ENCODE measurements at places on chromosomes 16 and 17.

DNA sequence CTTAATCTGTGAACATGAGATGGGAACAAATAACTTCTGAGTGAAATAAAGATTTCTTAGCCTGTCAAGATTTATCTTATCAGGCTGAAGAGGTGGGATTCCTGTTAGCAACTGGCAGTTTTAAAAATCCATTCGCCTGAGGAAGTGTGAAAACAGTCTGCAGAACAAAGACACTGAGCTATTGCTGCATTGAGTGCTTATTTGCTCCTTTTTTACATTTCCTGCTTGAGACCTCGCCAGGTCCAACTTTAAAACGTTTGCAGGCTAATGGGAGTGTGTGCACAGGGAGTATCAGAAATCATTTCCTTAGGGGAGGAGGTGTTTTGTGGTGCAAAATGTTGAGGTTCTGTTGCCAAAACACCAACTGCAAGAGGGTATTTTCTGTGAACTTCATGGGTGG lies 957.8 kb upstream of the RBFOX1 start:
- no peak for DNase-seq

DNA sequence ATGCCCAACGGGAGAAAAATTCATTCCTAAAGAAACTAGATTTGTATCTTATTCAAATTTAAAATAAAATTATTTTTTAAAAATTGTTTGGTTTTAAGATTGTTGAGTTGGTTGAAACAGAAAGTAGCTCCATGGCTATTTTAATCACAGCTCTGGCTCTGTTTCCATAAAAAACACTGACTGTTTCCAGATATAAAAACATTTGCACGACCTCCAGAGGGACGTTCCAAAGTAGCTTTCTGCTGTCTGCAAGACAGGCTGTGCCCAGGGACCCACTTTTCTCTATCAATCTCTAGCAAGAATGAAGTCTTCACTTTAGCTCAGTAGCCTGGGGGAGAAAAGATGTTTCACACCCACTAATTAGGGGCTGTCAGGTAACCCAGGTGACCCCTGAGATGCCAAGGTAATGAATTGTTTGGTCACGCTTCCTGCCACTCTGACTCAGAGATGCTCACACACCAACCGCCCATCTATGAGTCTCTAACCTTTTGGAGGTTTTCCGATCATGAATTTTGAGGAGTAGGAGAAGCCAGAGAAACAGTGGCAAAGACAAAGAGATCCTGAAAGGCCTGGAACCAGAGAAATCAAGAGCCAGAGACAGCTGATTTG lies 220.1 kb upstream of the SOX9 start:
- no peak for DNase-seq

DNA sequence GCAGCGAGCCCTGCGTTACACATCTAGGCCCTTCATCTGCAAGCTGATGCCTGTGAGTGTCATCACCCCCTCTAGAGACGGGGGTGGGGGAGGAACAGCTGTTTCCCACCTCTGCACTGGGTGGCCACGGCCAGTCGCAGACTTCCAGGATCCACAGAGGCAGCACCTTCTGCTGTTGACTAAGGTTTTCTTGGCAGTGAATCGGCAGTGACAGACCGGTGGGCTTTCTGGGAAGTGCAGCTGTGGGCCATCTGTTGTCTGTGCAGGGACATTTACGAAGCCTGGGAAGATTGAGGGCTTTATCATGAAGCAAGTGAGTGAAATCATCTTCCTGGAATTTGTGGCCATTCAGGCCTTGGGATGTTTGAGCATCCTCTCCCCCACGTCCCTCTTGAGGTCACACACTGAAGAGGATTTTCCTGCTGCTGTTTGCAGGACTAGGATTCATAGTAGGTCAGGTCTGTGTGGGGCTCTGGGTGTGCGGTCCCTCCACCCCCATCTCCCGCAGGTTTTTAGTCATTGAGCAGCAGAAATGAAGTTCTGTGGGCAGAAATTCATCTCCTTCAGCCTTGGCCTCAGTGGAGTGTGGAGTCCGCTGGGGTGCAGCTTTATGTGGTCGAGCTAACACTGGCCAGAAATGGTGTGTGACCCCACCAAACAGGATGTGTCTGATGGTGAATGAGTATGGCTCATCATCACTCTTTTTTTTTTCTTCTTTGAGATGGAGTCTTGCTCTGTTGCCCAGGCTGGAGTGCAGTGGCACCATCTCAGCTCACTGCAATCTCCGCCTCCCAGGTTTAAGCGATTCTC lies 12.0 kb downstream of the PGS1 start:
- no peak for DNase-seq

DNA sequence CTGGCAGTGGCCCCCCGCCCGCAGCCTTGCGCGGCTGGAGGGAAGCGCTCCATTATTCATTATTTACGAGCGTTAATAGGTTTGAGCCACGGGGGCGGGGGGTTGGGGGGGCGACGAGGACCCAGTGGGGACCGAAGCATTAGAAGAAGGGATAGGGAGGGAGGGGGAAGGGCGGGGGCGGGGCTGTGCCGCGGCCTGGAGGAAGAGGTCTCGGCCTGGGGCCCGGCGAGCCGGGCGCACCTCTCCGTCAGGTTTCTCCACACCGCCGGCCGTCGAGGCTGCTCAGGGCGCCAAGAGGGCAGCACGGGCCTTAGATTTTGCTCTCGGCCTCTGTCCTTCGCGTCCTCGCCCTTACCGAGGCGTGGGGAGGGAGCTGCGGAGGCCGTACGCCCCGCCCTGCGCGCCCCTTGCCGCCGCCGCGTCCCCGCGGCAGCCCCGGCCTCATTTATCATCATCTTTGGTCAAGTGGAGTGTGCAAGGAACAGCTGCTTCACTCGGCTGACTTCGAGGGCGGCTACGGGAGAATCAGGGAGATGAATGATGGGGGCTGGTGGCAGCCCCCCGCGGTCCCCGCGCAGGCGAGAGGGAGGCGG lies 54.2 kb downstream of the SREBF1 start:
- no peak for DNase-seq

DNA sequence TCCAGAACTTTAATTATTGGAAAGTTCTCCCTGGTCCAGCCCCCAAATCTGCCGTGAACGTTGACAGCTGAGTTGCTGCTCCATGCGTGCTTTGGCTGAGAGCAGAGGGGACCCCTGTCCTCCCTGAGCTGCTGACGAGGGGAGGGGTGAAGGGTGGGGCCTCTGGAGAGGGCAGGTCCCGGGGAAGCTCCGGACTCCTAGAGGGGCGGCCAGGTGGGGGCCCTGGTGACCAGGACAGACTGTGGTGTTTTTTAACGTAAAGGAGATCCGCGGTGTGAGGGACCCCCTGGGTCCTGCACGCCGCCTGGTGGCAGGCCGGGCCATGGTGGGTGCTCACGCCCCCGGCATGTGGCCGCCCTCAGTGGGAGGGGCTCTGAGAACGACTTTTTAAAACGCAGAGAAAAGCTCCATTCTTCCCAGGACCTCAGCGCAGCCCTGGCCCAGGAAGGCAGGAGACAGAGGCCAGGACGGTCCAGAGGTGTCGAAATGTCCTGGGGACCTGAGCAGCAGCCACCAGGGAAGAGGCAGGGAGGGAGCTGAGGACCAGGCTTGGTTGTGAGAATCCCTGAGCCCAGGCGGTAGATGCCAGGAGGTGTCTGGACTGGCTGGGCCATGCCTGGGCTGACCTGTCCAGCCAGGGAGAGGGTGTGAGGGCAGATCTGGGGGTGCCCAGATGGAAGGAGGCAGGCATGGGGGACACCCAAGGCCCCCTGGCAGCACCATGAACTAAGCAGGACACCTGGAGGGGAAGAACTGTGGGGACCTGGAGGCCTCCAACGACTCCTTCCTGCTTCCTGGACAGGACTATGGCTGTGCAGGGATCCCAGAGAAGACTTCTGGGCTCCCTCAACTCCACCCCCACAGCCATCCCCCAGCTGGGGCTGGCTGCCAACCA lies at the start of gene MC1R:
TSS of gene MC1R (plus strand) at position 410 of the 895 bp plus-strand sequence. CDS start at position 807, 397 bp downstream.
- DNase-seq: no peak

GRCh38 chr17:39573447-39574298 lies 34.0 kb downstream of the NEUROD2 start:
- no peak for DNase-seq

Data from activated CD4-positive, alpha-beta T cell treated with anti-CD3 and anti-CD28 coated beads for 4 hours (primary cell).